ENCODE measurements at places on chromosomes 2 and 18.

GRCh38 chr2:134080386-134081089, 173.3 kb upstream of the MGAT5 start:
- no peak for DNase-seq

DNA sequence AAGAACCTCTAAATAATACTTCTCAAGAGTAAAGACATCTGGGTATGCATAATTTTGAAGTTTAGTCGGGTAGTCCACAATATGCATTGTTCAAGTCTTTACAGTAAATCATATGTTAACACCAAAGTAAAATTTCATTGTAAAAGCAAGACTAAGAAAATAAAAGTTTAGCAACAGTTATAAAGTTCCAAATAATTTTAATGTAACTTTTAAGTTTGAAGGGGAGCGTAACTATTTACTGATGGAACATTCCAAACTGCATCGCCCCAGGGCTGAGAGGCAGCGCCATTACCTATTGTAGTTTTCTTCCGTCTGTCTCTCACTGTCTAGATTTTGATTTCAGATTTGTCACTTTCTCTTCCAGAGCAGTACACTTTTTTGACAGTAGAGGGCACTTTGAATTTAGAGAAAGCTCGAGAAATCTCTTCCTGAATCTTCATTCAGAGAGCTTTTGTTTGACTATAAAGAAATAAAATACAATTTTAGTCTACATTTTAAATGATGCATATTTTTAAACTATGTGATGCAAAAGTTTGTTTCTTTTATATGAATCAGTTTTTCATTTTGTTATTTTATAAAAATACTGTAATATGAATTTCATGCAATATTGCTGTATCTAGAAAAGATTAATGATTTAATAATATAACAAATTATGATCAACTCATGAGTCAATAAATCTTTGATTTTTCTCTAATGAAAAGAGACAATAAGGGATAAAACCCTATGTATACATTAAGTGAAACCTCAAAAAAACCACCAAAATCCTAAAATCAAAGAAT, 389.8 kb downstream of the FIGN start:
- peak; percentile 88 for DNase-seq

DNA sequence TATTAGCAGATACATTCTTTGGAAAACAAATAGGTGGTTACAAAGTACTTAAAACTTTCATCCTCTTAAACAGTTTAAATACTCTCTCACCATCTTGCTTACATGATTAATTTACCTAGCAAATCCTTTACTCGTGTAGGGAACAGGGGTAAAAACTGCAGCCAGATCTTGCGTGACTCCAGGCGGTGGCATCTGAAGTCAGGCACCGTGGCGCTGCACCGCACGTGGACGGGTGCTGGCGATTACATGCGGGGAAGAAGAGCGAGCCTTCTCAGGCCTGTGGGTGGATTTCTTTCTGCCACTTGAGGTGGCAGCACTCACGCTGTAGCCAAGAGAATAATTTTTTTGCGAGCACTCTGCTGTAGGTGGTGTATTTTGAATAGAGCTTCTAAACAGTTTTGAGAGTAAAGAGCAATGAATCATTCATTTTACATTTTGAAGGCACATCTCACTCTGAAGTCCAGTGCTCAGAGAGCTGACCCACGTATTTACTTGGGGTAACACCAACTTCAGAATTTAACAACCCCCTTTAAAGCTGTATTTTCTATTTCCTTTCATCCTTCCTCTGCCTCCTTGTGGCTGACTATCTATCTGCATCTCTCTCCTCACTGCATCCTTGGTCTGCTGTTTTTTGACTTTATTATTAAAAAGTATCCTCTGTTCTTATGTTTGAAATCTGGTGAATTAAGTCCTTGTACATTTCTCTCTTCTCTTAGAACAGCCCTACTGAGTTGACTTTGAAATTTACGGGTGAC, 68.9 kb downstream of the EPAS1 start:
- DNase-seq = peak; percentile 11

DNA sequence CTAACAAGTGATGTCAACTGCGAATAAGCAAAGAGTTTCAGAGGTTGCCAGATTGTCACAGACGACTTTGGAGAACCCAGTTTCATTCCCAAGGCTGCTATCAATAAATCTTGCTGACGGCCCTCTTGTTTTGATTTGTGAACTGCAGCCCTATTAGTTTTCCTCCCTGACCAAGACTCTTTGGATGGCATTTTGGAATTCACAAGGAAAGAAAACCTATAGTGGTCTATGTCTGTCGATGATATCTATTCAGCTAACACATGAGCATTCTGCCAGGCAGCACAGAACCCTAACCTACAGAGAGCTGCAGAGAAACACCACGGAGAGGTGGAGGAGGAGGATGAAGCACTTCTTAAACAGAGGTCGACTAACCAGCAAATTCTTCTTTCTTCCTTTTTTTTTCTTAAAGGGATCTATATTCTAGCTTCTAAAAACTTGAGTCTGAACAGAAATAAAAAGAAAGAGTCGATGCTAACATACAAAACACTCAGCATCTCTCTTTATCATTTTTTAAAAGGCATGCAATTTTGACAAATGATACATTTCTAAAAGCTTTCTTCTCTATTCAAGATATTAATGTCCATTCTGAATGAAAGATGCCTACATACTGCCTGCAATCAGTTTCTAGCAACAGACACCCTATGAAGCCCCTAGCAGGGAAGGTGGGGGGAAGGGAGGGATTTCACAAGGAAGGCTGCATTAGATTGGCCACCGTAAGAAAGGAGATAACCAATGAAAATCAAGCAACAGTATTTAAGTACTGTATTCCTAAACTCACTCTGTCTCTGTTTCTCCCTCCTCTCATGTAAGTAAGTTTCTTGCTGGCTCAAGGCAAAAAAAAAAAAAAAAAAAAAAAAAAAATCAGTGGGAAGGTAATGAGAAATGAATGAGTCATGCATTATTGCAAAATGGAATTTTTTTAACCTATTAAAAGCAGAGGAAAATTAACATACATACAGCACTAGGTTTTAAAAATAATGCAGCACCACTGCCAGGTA, 83.0 kb upstream of the CHRNA1 start:
- no peak for DNase-seq

GRCh38 chr18:39313992-39314391, 1748.4 kb upstream of the CELF4 start:
- no peak for DNase-seq

DNA sequence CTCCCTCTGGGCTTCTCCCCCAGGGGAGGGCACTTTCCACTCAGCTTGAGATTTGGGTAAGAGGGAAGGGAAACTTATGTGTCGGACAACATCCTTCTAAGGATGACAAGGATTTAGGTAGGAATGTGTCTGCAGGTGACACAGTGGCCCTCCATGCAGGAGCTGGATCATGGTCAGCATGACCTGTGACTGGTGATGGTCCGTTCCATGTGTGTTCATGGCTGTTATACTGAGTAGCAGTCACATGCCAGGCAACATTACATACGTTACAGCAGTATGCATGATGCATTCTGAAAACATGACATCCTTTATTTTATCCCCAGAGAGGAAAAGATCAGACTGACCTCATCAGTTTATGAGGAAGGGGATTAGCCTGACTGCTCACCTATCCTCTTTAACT, 192.1 kb downstream of the SEPTIN10 start:
- DNase-seq = no peak

DNA sequence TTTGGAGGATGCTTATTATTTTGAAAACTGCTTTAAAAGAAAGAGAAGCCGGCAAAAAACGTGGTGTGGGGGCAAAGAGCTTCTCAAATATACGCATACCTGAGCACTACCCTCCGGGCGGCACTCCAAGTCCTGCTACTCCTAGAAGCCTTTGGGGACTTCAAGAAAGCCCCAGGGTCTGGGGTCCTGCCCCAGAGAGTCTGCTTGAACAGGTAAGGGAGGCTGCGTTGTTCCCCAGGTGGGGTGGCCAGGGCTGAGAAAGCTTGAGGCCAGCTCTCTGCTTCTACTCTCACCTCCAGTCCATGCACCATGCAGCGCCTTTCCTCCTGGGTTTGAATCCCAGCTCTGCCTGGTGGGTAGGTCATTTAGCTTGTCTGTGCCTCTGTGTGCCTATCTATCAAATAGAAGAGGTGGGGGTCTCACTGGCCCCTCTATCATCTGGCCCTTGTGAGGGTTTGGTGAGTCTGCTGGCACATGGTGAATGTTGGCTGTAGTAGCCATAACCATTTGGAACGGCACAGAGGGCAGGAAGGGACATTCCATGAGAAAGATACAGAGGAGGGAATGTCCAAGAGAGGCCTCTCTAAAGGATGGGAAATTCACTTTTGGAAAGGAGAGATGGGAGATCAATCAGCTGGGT, 19.5 kb downstream of the MALL start:
- DNase-seq = no peak

GRCh38 chr2:224591220-224591619, 6.1 kb upstream of the CUL3 start:
- DNase-seq = no peak

DNA sequence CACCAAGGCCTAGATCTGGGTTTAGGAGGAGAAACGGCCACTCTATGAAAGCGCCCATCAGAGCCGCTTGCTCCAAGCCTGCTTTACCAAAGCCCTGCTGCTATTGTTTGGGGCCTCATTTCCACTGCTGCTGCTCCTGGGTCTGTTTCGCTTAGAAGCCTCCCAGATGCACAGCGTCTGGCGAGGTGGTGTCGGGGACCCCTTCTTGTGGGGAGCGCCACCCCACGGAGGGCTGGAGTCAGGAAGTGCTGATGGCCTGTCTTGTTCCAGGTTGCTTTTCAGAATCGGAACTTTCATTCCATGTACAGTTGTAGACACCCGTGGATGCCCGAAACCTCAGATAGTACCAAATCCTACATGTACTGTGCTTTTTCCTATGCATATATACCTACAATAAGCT, 204.9 kb upstream of the TWIST2 start:
- no peak for DNase-seq
